ENCODE measurements at places on chromosomes 2 and 18.

DNA sequence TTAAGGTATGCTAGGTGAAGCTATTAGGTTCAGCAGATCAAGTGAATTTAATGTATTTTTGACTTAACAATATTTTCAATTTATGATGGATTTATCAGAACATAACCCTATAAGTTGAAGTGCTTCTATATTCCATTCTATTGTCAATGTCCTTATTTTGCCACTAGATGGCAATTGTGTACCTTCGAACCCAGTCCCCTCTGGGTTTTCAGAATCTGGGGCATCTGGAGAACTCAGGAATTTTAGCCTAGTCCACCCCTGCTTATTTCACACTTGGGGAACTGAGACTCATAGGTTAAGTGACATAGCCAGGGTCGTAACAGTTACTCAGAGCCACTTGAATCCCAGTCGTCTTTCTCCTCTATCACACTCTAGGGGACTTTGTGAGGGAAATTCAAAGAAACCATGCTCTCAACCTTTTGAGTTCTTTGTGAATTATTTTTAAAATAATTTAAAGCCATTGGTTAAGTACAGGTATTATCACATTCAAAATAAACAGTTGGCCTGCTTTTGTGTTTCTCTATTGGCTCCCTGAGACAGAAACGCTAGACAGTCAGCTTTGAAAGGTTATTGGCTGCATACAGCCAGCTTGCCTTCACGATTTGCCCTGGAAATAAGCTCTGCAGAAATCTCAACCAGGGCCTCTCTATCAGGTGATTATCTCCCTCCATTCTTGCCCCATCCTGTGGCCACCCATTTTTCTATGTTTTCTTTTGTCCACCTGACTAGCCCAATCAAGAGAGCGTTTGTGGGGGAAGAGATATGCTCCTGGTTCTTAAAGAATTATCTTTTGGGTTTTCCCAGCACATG lies 145.0 kb downstream of the TTC27 start:
- DNase-seq = peak; percentile 24

- no peak for DNase-seq
Observed at GRCh38 chr2:238285653-238286082, 2.7 kb downstream of the PER2 start.

GRCh38 chr2:203799908-203800307 lies 67.7 kb upstream of the CTLA4 start:
- no peak for DNase-seq

DNA sequence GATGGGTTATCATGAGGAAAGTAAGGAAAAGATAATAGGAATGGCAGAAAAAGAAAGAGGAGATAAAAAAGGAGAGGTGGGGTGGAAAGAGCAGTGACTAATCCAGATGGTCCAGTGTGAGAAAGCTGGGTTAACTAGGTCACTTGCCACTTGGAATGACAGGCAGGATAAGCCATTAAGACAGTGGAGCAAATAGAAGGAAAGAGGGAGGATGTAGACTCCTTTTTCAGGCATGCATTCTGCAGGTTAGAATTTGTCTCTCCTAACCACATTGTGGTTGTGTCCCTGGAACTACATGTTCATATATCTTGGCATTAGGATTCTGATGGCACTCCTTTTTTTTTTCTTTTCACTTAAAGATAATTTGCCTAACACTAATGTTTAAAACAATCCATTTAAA lies 13.4 kb upstream of the NEMP2 start:
- no peak for DNase-seq

GRCh38 chr2:207337234-207338219 lies 171.8 kb upstream of the KLF7 start:
- DNase-seq = peak; percentile 9

DNA sequence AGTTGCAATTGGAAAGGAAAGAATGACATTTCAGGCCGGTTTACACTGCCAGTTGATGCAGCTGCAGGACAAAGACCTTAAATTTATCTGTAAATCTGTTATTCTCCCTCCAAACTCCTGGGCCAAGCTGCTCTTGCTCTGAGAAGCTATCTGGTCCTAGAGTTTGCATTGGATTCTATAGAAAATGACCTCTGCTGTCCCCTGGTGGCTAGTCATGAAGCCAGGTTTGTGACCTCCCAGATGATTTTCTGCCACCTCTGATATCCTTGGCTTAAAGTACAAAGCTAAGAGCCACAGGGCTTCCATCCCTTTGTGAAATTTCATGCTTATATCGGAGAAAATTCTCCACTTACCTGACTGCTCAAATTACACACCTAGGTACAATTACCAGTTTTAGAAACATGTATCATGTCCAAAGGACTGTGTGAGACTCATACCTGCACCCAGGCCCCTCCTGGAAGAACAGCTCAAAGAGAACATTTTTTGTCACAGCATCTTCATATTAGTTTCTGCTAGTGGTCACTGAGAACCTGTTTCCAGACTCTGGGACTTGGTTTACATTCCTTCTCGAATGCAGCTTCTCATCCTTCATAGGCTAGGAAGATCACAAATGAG lies 28.9 kb upstream of the IER3IP1 start:
- no peak for DNase-seq
